ENCODE measurements at places on chromosomes 1 and 21.

DNA sequence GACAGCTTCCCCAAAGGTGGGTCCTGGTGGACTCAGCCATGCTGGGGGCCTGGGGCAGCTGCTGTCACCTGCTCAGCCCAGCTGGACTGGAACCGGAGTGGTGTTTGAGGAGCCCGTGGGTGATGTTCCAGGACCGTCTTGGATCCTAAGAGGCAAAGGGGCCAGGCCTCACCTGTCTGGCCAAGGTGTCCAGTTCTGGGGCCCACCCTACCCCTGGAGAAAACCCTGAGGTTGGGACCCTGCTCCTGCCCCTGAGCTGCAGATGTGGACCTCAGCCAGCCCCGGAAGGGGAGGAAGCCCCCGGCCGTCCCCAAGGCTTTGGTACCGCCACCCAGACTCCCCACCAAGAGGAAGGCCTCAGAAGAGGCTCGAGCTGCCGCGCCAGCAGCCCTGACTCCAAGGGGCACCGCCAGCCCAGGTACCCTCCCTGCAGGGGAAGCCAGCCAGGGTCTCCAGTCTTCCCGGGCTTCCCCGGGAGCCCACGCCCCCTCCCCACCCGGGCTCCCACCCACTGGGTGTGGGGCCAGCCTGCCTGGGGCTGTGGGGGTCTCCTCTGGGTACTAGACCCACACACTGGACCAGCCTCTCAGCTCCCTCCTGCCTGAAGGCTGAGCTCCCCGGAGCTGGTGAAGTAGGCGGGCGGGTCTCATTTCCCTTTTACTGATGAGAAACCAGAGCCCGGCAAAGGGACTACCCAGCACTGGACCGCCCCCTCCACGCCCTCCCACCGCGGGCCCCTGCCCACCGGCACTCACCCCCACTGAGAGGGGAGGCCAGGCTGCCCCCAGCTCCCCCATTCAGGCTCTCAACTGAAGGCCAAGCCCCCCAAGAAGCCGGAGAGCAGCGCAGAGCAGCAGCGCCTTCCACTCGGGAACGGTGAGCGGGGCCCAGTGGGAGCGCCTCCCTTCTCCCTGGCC is 1.3 kb downstream of the AIRE start:
- DNase-seq = no peak

- peak; percentile 66 for DNase-seq
Observed at GRCh38 chr21:34933609-34934335, 115.3 kb downstream of the RUNX1 start.

DNA sequence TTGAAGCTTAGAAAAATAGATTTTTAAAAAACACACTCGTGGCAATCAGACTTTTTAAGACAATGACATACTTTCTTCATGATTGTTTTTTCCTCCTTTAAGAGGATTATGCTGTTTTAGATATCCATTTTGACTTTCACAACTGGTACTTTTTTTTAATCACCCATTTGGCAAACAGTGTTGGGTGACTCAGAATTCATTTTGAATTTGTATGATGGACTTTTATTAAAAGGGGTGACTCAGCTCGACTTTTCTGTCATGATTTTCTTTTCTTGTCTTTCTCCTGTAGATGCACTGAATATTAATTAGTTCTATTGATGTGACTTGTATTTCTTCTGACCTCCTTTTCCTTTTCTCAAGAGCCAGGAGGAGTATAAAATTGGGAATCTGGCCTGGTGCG is 44.7 kb downstream of the FMN2 start:
- no peak for DNase-seq

- no peak for DNase-seq
Observed at GRCh38 chr1:7352974-7353373, 418.1 kb upstream of the VAMP3 start.

GRCh38 chr1:33366762-33367484 is 46.0 kb upstream of the A3GALT2 start:
- no peak for DNase-seq

- DNase-seq = no peak
Observed at GRCh38 chr1:230142608-230143210, 75.7 kb downstream of the GALNT2 start.

- DNase-seq = no peak
Observed at GRCh38 chr1:227120826-227121225, 180.7 kb downstream of the COQ8A start.

GRCh38 chr1:17205652-17206051 is 724 bp downstream of the PADI1 start:
- no peak for DNase-seq

- peak; percentile 31 for DNase-seq
Observed at GRCh38 chr1:202575918-202576653, 134.2 kb downstream of the SYT2 start.

GRCh38 chr1:31674626-31675025 is 29.2 kb downstream of the COL16A1 start:
- peak; percentile 66 for DNase-seq

- DNase-seq = no peak
Observed at GRCh38 chr1:19372136-19372514, 60.0 kb downstream of the SLC66A1 start.

DNA sequence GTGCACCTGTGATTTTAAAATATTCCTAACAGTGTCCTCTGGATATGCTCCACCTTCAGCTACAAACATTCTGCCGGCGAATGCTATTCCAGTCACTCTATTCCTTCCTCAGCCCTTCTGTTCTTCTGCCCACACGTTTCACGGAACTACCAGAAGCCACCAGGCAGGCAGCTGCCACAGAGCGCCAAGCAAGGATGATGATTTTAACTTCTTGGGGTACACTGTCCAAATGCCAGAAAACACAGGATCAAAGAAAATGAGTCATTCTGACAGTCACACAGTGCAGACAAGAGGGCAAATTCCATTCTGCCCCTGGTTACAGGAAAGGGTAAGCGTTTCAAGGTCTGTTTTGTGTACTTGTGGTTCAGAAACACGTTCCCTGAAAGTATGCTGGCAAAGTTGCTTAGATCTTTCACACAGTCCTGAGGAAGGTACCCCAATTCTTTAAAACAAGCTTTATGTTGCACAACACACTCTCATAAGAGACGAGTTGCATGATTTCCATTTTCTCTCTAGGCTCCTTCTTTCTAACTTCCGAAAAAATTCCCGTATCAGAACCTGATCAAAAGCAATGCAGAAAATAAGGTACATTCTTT is 508.3 kb upstream of the PKN2 start:
- DNase-seq = no peak

DNA sequence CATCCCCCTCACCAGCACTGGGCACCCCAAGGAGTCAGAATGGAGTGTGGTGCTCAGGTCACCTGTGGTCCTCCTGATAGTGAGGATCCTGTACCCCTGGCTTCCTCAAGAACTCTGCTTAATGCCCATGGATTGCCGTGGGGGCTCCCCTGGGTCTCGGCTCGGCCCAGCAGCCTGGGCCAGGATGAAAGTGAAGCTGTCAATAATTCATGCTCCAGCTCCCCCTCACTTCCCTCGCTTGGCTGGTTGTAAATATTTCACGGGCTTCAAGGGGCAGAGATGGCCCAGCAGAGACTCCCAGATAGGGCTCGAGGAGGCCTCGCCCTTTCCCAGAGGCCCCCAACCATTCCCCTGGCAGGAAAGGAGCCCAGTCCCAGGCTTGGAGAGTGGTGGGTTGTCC is 42.6 kb upstream of the KCNA10 start:
- no peak for DNase-seq

DNA sequence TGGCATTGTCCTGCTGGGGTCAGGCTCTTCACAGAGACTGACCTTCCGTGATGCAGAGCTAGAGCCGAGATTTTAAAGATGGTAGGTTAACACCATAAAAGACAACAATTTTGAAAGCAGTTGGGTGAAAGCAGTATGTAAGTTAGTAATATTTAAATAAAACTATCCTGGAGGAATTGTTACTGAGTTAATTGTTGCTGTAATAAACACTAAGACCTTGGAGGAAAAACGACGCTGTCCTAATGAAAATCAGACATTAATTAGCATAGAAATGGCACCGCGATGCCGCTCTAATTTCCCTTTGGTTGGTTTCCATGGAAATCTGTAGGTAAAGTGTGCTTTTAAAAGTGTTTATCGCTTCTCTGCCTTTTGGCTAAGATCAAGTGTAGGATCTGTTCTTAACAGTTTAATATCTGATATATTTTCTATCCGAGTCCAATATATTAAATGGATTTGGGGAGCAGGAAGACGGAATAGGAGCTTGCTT is 745 bp upstream of the ANP32E start:
- DNase-seq = no peak

DNA sequence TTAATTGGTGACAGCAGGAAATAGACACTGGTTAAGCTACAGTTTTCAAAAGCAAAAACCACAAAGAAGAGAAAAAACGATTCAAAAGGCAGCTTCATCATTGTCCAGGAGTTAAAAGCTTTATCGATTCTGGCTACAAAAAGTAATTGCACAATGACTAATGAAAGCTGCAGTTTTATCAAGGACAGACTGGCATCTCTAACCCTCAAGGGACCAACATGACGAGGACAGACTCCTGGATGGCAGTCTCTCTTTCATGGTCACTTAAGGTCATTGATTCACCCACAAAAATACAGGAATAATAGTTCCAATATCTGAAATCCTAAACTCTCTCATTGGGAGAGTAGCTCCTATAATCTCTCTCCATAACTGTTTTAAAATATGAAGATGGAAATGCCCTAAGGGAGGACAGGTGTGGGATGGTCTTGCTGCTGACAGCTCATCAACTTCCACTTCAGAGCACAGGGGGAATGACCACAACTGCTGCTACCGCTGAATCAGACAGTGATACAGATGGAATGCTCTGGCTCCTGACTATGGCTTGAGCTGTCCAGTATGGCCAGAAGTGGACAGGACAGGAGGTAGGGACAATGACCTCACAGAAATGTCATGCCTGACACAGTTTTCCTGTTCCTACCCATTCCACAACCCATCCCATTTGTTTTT is 17.4 kb upstream of the CPLANE2 start:
- peak; percentile 55 for DNase-seq

GRCh38 chr1:4975856-4976255 is 321.4 kb downstream of the AJAP1 start:
- DNase-seq = no peak

Measured in SJCRH30 (cell line).